ENCODE measurements at places on chromosomes 11 and 22.

GRCh38 chr22:40183029-40183581 lies 5.4 kb downstream of the TNRC6B start:
- DNase-seq = no peak

- no peak for DNase-seq
Measured at GRCh38 chr11:119380827-119381180, 686 bp downstream of the USP2 start.

DNA sequence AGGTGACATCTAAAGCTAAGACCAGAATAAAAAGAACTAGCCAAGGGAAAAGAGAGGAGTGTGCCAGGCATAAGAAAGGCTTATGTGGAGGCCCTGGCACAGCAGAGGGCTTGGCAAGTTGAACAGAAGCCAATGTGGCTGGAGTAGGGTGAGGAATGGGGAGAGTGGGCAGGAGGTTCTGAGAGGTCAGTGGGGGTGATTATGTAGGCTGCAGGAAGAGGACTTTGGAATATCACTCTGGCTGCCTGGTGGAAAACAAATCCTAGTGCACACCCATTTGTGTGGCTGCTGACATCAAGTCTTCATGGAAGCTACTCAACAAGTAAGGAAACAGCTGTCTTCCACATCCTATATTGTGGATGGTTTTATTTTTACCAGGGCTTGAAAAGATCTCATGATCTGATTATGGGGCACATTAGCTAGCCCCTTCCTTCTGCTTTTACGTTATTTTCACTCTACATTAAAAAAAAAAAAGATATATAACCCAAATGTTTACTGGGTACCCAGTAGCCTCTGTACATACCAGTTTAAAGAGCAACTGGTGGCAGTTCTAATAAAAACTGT lies 3.4 kb downstream of the MRPL16 start:
- no peak for DNase-seq

DNA sequence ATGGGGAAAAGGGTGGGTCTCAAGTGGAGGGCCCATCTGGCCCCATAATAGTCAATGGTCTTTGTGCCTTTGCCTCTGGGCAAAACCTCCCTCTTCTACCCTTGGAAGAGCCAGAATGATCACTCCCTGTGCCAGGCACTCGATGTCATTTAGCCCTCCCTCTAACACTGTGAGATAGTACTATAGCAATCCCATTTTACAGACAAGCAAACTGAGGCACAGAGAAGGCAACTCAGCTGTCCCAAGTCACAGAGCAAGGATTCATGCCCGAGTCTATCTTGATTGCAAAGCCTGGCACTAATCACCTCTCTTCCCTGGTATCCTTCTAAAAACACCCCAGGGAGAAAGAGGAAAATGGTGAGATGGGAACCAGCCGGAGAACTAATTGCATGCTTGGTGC lies 76.4 kb downstream of the TP53I11 start:
- DNase-seq = no peak

GRCh38 chr22:17965538-17966402 lies 58.6 kb downstream of the MICAL3 start:
- DNase-seq = no peak

DNA sequence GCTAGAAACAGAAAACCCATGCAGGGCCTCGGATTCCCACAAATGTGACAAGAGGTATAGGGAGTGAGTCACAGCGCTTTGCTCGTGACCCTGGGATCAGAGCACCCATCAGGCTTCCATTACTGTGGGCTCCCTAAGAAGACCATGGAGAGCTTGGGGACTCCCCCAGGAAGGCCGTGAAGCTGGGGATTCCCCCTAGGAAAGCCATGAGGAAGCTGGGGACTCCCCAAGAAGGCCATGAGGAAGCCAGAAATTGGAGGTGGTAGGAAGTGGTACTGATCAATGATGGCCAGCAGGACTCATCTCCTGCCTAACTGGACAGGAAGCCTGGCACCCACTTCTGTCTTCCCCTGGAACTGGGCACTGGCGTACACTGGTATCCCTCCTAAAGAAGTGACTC lies 10.1 kb upstream of the DCPS start:
- no peak for DNase-seq

DNA sequence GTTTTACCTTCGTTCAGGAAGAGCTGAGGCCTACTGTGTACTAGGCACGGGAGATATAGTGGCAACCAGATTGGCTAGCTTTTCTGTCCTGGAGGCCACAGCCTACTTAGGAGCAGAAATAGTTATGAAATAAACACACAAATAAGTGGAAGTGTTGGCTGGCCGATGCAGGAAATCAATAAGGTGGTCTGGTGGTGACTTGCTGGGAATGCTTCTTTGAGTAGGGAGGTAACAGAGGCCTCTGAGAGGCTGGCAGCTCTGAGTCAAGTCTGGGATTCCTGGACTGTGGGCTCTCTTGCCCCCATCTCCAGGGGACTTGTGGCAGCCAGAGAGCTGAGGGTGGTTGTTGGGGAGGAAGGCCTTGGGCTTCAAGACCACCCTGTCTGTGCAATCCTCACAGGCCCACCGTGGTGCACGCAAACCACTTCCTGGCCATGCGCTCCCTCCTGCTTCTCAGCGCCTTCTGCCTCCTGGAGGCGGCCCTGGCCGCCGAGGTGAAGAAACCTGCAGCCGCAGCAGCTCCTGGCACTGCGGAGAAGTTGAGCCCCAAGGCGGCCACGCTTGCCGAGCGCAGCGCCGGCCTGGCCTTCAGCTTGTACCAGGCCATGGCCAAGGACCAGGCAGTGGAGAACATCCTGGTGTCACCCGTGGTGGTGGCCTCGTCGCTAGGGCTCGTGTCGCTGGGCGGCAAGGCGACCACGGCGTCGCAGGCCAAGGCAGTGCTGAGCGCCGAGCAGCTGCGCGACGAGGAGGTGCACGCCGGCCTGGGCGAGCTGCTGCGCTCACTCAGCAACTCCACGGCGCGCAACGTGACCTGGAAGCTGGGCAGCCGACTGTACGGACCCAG lies 4.1 kb downstream of the SERPINH1 start:
- no peak for DNase-seq

DNA sequence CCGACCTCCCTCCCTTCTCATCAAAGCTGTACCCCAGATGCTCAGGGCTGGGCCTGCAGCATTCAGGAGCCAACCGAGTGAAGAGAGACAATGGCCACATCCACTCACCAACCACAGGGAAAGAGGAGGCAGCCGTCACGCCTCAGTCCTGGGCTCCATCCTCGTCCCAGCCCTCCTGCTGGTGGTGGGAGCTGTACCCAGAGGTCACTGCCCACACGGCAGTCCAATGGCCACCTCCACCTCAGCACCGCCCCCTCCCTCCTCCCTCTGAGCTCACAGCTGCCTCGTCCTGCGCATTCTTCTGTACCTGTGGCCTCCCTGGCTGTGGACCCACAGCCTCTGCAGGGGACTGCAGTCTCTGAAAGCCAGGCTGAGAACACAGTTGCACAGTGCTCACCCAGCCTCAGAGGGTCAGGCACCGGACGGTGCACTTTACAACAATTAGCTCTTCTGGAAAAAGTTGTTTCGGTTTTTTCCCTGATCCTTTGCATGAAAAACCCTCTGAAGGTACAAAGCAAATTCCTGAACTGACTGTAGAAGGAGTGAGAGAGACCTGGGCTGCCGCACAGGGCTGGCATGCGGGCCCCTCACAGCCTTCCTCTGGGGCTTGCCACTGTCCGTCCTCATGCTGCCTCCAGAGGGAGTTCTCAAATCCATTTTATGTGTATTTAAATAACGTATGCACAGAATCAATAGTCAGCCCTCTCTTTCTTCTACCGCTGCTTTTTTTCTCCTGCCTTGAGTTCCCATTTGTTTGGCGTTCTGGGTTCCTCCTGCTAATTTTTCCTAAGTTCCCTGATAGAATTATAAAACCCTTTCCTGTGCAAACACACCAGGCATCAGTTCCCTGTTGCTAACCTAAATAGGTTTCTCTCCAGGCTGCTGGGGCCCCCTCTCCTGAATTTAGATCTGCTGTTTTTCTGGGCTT lies 52.7 kb downstream of the PHF21B start:
- DNase-seq = no peak

DNA sequence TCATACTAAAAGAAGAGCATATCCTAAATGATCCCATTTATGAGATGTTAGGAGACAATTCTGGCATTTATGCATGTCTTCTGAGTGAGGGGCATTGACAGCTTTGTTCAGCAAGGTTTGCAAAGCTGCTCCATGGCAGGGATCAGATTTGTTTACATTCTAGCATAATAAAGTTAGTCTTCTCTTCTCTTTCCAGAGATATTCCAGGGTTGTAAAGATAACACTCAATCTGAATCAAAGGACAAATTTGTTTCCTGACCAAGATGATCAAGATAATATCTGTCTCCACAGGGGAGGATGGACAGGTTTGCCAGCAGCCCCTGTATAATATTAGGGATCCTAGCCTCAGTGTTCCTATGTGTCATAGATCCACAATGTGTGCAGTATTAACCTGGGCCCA lies 77.5 kb upstream of the ZC3H12C start:
- DNase-seq = no peak

DNA sequence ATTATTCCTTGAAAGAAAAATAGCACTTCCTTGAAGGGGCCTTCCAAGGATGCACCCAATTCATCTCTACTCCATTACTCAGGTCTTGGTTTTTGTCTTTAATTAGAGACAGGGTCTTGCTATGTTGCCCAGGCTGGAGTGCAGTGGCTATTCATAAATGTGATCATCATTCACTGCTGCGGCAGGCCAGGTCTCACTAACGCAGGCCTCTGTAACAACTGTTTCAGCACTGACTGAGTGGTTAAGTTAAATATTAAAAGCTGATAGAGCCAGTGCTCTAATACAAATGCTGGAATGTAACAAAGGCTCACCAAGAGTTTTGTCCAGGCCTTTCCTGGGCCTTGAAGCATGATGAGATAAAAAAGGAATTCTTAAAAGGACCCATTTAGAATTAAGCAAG lies 61.4 kb upstream of the GNAZ start:
- DNase-seq = no peak

GRCh38 chr11:6992026-6992425 lies 28.1 kb downstream of the ZNF214 start:
- no peak for DNase-seq

DNA sequence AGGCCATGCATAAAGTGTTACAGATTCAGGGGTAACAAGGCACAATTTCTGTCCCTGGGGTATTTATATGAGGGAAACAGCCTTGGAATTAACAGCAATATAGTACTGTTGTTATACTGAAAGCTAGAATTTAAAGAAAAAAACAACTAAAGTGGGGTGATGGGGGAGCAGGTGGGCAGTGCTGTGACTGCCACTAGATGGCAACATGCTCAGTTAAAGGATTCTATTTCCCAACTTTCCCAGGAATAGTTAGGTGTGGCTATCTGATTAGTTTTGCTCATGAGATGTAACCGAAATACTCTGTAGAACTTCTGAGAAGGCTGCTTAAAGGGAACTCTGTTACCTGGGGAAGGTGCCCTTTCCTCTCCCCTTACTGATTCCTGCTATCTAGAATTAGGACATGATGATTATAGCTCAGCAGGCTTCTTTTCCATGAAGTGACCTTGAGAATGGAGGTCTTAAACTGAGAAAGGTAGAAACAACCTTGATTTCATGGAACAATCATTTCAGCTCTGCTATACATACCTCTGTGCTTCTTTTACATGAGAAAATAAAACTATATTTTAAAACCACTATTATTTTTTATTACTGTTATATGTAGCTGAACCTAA lies 102.6 kb downstream of the RELT start:
- DNase-seq = no peak

- DNase-seq = no peak
Measured at GRCh38 chr11:45897556-45897955, 9.5 kb downstream of the FREY1 start.

DNA sequence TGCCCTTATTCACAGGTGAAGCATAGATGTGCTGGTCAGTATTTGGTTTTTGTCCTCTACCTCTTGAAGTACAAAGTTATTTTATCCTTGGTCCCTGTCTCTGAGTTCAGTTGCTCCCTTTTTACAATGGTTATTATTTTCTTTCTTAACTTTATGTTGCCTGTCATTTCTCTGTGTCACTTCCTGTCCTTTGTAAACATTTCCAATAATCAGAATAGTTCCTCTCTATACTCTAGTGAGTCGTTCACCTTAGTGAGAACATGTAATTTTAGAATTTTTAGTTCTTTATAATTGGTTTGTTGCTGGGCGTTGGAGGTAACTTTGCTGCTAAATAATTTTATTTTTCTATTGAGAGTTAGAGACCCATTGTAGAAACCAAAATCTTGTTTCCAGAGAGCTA lies 16.0 kb downstream of the CSTPP1 start:
- no peak for DNase-seq

GRCh38 chr11:36452236-36452940 lies 57.7 kb downstream of the TRAF6 start:
- DNase-seq = no peak

DNA sequence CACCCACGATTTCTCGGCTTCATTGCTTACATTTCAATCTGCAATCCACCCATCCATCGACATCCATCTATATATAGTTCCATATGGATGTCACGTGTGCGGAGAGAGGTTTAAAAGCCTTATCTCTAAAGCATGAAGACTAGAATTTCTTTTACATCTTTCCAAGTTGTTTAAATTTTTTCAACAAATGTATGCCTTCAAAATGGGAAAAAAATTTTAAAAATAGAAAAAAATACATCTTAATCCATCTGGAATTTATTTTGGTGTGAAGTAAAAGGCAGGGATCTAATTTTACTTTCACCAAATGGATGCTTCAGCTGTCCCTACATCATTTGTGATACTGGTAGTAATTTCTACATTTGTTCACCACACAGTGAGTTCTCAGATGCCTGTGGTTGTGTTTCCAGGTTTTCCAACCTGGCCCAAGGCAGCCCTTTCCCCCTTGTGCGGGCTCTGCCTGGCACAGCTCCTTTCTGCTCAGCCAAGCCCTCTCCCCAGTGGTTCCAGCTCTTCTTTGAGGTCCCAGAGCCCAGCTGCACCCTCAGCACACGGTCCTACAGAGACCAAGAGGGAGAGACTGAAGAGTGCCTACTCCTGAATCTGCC lies 37.6 kb upstream of the KLHL35 start:
- no peak for DNase-seq

- DNase-seq = no peak
Measured at GRCh38 chr11:131982154-131982553, 611.7 kb downstream of the NTM start.

DNA sequence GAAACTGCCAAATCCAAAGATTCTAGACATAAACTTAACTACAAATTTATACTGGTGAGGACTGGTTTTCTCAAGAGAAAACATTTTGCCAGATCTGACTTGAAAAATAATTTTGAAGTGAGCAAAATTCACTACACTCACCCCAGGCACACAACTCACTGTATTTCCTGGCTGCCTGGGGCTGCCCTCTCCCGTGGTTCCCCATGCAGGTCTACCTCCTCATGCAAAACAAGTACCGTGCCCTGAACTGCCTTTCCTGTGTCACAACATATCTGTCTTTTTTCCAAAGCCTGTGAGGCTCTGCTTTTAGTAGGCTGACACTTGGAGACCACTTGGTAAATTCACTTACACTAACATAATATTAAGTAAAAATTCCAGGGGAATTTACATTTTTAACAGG lies 76.4 kb downstream of the LIF start:
- DNase-seq = no peak

- no peak for DNase-seq
Measured at GRCh38 chr11:112628676-112629075, 332.5 kb upstream of the NCAM1 start.

- DNase-seq = no peak
Measured at GRCh38 chr11:33658195-33658900, 42.3 kb downstream of the C11orf91 start.

All from GM13977 (cell line).